ENCODE measurements at places on chromosomes 3 and 15. TPM values are rescaled to one million over a fixed set of nuclear protein-coding genes. Genes with fewer than 3 reads are reported as not detected.

RAB5A gene
- 55.0 TPM for total RNA-seq

SMAD6 gene
- 18.1 TPM for total RNA-seq

FGF7 gene
- total RNA-seq = 15.5 TPM

CCDC9B gene
- total RNA-seq = 54.7 TPM

SEMA3G gene
- total RNA-seq = not detected

LDHAL6B gene
- not detected for total RNA-seq

All from HFFc6 (cell line).